ENCODE measurements at places on chromosomes 16 and 17.
A peak's percentile ranks its signal among the peaks of the same experiment; 100 is the strongest.

GRCh38 chr17:28874750-28875149 is 19.9 kb downstream of the ERAL1 start:
- DNase-seq = no peak

- no peak for DNase-seq
These were observed 39.7 kb downstream of the CUEDC1 start for GRCh38 chr17:57915544-57915943.

- DNase-seq = no peak
These were observed 40.1 kb upstream of the RBBP6 start for GRCh38 chr16:24499193-24499814.

DNA sequence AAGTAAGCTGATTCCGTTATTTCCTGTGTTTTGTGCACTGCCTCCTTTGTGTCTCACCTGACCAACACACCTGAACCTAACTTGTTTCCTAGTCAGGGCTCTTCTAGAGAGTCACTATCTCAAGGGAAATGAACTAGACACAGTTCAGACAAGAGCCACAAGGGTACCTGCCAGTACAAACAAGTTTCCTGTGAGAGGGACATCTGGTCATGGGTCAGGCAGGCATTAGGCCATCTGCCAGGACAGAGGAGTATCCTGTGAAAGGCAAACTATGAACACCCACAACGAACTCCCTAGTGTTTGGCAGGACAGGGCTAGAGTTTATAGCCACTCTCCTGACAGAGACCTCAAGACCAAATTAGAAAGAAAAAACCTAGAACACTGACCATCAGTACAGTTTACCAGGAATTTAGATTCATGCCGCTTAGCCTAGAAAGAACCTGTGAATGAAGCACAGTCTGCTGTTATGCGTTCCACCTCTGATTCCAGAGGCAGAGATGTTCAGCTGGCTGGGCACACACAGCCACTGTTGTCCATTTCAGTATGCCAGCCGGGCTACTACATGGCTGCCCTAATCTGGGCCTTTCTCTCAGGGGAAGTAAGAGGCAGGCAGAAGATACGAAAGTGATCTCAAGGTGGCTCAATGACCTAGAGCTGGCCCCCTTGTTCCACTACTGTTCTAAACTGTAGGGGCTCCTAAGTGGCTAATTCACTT is 20.7 kb upstream of the GLG1 start:
- DNase-seq = no peak

- no peak for DNase-seq
These were observed 174.6 kb downstream of the WSCD1 start for GRCh38 chr17:6244796-6245195.

DNA sequence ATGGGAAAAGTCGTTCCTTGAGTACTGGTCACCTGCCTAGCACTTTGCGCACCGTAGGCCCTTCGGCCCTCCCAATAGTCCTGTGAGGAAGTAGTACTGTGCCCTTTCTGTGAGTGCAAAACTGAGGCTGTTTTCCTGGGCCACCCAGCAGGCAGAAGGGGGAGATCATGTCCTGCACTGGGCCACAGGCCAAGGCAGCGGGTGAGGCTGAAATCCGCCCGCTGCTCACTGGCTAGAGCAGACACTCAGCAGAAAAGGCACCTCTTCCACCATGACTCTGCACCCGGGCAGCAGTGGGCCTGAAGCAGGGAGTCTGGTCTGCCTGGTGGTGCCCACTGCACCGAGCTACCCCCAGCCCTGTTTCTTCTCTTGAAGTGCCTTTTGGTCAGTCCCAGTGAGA is 20.2 kb downstream of the METTL22 start:
- no peak for DNase-seq

DNA sequence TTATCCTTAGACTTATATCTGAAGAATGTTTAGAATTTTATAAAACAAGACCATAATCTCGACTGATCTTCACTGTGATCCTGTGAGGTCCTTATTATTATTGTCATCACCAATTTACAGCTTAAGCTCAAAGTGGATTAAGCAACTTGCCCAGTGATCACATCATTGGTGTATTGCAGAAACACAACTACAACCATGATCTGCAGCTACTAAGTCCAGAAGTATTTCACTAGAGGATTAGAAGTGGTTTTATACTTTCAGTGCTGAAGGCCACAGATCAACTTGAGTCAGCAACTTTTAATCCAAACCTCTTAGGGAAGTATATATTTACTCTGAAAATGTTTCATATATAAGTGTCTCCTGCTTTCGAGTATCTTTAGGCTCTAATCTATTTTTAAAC is 624.3 kb upstream of the SOX9 start:
- DNase-seq = no peak

GRCh38 chr17:43530288-43531081 is 15.7 kb downstream of the ETV4 start:
- no peak for DNase-seq

- DNase-seq = peak; percentile 16
These were observed 11.5 kb upstream of the PITPNA start for GRCh38 chr17:1573932-1574696.

- DNase-seq = no peak
These were observed 11.3 kb downstream of the DNAAF1 start for GRCh38 chr16:84156342-84156784.

DNA sequence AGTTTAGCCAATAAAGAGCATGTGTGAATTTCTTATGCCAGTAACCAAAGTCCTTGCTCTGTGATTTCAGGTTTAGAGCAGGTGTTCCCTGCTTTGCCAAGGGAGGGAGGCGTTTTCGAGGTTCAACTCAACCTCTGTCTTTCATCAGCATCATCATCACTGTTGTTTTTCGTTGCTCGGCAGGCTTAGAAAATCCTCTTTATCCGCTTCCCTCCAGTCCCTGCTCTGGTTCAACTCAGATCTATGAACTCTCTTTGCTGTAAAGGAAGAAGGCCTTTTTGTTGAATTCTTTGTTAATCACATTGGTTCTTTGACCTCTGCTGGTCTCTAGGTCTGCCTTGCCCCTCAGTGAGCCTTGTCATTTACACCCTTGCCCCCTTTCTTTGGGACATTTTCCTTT is 243.9 kb upstream of the RBFOX1 start:
- DNase-seq = no peak

DNA sequence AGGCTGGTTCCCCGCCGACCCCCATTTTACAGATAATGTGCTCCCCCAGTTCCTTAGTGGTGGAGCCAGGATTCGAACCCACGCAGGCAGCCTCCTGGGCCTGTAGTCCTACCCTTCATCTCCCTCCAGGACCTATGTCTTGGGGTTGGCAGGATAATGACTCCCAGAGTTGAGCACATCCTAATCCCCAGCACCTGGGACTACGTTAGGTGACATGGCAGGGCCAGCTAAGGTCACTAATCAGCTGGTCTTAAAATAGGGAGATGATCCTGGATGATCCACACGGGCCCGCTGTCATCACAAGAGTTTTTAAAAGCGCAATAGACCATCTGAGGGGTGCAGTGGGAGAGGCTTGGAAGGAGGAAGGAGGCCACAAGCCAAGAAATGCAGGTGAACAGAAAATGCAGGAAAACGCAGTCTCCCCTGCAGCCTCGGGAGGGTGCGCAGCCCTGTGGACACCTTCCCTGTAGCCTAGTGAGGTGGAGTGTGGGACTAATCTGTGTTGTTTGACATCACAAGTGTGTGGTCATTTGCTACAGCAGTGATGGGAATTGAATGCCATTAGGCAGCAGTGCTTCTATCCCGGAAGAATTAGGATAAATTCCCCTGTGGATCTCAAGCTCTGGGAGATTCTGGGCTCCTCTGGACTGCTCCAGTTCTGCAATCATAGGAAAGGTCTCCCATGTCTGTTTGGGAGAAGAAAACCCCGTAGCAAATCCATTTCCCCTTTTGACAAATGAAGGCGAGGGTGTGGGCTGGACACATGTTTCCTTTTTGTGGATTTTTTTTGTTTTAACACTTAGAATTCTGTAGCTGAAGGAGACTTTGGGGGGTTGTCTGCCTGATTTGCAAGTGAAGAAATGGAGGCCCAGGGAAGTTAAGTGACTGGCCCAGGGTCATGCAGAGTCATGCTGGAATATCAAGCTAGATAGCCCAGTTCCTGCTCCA is 297.7 kb downstream of the SEC14L1 start:
- DNase-seq = no peak

- DNase-seq = peak; percentile 44
These were observed 34.4 kb downstream of the C16orf78 start for GRCh38 chr16:49407873-49408550.

DNA sequence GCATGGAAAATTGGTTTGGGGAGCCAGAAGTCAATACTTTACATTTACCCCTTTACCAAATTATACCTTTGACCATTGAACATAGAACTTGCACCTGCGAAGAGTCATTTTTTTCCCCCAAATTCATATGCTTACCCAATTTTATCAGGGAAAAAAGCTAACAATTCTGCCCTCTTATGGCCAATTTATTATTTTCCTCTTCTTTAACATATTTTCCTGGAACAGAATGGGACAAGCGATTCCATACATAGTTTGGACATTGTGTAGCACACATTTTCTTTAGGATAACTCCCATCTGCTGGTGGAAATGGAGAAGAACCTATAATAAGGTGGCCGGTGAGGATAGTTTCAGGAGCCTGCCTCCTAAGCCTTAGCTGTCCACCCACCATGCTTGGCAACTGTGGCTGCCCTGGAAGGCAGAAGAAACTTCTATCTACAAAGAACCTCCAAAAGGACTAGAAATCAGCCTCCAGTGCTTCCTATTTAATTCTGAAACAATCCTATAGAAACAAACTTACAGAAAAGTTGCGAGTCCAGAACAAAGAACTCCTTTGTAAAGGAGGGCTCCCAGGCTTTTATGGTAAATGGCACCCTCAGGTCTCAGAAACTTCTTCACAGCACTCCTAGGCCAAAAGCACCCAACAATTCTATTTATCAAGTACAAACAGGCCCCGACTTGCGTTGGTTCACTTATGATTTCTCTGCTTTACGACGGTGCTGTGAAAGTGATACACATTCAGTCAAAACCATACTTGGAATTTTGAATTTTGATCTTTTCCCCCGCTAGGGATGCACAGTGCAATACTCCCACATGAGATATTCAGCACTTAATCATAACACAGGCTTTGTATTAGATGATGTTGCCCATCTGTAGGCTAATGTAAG is 64.1 kb upstream of the CACNG4 start:
- DNase-seq = no peak

DNA sequence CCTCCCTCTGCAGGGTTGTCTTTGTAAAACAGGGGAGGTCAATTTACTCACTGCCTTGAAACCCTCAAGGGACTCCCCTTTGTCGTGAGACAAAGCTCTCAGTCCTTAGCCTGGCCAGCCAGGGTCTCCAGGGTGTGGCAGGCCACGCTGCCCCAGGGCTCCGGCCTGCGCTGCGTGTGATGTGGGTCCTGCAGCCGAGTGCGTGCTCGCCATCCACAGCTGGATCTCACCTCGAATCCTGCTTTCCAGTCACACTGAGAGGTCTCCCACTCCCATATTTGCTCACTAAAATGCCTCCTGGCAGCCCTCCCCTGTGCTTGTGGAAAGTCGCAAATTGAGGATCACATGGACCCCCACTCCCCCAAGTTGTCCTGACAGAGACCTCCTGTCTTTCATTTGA is 10.0 kb upstream of the CLEC18C start:
- DNase-seq = no peak

DNA sequence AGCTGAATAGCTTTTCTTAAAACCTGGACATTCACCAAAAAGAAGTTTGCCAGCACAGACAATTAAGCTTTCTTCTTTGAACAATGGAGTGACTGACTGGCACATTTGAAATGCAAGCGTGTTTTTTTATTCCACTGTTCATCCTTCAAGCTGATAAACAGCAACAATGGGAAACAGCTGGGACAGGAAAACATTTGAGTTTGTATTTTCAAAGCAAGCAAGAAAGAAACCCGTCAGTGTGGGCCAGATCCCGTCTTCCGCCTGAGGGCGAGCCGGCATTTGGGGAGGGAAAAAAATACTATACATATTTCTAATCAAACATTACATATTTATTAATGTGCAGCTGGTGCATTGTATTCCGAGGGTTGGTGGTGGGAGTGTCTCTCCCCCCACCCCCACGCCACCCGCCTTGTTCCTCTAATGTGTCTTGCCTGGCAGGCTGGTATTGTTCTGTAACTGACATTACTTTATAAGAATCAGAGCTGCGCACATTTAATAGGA is 94.3 kb downstream of the CYLD start:
- DNase-seq = no peak

DNA sequence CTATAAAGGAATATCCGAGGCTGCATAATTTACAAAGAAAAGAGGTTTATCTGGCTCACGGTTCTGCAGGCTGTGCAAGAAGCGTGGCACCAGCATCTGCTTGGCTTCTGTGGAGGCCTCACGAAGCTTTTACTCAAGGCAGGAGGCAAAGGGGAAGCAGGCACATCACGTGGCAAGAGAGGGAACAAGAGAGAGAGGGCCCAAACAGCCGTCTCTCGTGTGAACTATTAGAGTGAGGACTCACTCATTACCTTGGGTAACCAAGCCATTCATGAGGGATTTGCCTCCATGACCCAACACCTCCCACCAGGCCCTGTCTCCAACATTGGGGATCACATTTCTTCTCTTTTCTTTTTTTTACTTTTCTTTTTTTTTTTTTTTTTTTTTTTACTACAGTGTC is 7.5 kb upstream of the ALKBH5 start:
- DNase-seq = no peak

DNA sequence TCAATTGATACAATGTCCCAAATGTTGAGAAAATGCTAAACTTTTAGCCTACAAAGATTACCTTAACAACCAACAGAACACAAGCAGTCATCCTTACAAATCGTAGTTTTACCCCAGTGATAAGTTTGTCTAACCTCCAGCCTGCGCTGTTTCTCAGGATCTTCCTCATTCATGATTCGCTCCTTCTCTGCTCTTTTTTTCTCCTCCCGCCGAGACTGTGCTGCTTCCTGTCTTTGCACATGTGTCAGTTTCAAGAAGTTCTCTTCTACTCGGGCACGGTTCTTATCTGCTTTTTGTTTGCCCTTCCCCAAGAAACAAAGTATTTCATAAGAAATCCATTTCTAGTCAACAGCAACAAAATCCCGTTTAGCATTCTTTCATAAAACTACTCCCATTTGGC is 10.2 kb upstream of the STRADA start:
- no peak for DNase-seq

DNA sequence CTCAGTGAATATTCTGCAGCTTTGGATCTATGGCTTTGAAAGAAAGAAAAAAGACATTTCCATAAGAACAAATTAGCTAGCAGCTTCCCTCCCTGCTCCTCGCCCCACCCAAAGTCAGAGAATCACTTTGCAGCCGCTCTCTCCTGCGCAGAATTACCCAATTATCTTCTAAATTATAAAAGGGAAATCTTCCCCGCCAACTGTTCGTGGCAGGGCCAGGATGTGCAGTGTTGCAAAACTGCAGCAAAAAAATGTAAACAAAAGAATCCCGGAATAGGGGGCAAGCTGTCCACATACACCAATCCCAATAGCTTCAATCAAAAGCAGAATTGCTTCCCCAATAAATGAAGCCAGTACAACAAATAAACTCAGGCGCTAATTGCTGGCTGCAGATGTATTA is 510.6 kb downstream of the RBFOX1 start:
- no peak for DNase-seq

DNA sequence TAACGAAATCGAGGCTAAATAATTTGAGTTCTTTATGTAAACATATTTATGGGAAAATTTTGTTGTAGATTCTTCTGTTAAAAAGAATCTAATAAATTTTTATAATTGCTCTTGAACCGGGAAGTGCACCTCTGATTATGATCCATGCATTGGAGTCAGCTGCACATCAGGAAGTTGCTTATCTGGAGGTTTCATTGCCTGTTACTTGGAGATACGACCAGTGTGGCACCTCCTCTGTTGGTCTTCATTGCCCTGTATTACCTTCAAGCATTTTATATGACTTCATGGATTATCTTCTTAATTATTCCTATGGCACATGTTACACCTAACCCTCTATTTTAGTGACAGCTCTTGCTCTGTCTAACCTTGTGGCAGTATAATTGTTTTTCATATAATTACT is 312.6 kb upstream of the TBX2 start:
- no peak for DNase-seq

GRCh38 chr16:51542981-51543815 is 392.1 kb upstream of the SALL1 start:
- DNase-seq = no peak

All from stimulated activated CD4-positive, alpha-beta T cell treated with anti-CD3 and anti-CD28 coated beads, Interleukin-2, amount 100 ng/mL, for 4 hours (primary cell).